H7 (cell line): ENCODE measurements at places on chromosomes 12 and 14.

DNA sequence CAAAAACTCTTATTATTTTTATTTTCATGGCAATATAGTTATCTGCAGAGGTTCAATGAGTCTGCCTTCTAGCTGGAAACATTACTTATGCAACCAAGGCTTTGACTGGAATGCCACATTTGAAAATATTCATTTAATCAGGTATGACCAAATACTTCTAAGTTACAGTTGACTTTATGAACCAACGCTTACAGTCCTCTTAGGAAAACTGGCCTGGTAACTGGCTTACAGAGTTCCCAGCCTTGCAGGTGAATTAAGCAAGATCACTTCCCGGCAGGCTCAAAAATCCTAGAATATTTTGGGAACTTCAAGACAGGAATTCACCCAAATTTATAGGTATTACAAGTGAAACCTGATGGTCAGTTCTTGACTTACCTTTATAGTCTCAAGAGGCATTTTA lies 12.3 kb downstream of the LRP6 start:
- no peak for DNase-seq

DNA sequence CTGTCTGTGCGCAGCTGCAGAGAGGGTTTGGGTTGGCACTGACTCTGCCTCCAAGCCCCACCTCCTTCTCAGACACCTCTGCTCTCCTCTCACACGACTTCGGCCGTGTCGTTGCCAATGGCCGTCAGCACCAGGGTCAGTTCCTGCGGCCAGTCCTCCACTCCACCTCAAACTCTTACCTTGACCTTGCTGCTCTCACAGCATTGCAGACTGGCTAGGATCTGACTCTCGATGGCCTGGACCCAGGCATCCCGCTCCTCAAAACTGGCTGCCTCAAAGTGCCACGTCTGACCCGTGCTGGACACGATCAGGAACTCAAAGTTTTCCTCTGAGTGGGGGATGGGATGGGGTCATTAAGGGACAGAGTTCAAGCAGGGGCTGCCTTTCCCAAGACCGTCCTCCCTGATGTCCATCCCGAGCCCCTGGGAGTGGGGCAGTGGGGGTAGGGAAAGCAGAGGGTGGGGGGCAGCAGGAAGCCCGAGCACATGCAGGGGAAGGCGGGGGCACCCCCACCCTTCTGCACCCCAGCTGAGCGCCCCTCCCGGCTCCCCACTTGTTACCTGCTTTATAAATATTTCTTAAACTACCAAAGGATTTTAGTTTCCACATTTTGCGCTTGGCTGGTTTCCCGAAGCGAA lies 10.7 kb downstream of the AGAP2 start:
- DNase-seq, result peak; percentile 88

GRCh38 chr14:79570648-79571047 lies 640.7 kb downstream of the DIO2 start:
- DNase-seq, result no peak

DNA sequence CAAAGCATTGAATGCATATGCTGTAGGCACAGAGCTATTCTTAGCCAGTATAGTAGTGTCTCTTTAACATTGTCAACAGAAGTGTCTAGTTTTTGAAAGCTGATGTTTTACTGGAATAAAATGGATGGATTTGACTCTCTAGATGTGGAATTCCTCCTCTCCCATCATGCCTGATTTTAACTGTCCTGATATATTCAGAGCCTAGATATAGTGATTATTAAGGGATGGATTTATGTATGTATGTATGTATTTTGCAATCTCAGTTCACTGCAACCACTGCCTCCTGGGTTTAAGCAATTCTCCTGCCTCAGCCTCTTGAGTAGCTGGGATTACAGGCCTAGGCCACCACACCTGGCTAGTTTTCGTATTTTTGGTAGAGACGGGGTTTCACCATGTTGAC lies 144.8 kb upstream of the NAV3 start:
- no peak for DNase-seq

- no peak for DNase-seq
Measured at GRCh38 chr14:97976861-97977260, 1179.7 kb downstream of the VRK1 start.

DNA sequence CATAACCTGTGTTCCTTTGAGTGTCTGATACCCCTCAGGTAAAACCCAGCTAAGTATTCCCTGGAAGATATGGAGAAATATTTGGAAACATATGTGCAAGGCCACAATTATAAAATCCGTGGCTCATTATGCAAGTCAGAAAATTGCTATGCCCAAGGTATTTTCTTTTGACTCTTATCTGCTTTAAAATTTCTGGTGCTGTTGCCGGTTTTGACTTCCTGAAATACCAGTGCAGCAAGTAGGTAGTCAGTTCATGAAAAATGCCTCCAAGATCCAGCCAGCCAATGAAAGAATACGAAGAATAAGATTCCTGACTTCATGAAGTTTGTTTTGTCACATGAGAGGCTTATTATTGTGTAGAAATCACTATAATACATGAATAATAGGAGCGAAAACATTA lies 20.2 kb upstream of the FUT8 start:
- DNase-seq, result no peak

DNA sequence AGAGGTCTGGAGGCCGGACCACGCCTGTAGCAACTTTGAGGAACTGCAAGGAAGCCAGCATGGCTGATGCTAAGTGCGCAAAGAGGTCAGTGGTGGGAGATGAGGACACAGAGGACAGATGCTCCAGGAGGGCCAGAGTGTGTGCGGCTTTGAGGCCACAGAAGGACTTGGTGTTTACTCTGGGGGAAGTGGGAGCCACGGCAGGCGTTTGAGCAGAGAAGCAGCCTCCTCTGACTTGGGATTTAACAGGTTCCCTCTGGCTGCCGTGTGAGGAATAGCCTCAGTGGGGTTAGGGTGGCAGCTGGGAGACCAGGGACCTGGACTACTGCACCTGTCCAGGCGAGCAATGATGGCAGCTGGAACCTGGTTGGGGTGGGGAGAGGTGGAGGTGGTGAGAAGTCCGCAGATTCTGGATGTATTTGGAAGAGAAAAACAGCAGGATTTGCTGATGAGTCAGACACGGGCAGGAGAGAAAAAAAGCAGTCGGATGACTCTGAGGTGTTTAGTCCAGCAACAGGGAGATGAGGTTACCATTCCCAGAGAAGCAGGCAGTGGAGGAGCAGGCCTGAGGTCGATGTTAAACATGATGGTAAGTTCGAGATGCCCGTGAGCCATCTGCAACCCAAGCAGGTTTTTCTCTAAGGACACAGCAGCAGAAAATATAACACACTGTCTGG lies 143.5 kb downstream of the SCARB1 start:
- DNase-seq, result no peak

DNA sequence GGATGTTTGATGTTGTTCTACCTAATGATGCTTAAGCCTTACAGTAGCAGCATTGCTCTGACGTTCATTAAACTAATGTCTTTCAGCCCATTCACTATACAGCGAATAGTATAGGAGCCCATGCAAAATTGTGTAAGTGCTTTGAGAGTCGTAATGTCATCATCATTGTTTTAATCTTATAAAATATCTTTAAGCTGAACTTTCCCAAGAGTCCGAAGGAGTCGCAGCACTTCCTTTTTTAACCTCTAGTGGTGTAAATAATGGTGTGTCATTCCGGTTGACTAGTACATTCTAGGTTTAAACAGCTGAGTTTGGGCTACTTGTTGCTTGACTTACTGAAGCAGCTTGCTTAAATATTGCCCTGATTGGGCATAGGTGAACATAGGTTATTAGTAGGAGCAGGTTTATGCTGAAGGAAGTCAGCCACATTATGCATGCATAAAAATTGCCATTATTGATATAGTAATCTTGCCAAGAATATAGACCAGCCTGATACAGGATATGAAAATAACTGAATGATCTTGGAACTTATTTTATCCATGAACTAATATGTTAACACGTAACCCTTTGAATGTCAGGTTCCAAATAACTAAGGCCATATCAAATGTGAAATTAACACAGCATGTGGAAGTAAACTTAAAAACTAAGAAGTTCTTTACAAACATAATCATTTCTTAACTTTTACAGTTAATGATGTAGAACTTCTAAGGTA lies 2.6 kb downstream of the WNK1 start:
- DNase-seq, result peak; percentile 42

DNA sequence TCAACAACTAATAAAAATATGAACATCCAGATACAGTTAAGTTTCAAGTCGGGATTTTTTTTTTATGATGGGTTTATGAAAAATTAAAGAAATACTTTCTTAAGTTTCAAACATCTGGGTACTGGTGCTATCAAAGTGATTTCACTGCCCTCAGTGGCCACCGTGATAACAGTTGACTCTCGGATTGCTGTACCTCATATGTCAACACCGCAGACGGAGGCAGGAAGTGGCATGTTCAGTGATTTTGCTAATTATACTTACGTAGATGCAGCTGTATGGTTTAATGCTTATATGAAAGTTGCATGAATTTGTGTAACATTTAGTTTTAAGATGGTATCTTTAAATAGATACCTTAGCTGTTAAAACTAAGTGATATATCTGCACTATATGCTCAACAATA lies 20.8 kb upstream of the FBLN5 start:
- no peak for DNase-seq

DNA sequence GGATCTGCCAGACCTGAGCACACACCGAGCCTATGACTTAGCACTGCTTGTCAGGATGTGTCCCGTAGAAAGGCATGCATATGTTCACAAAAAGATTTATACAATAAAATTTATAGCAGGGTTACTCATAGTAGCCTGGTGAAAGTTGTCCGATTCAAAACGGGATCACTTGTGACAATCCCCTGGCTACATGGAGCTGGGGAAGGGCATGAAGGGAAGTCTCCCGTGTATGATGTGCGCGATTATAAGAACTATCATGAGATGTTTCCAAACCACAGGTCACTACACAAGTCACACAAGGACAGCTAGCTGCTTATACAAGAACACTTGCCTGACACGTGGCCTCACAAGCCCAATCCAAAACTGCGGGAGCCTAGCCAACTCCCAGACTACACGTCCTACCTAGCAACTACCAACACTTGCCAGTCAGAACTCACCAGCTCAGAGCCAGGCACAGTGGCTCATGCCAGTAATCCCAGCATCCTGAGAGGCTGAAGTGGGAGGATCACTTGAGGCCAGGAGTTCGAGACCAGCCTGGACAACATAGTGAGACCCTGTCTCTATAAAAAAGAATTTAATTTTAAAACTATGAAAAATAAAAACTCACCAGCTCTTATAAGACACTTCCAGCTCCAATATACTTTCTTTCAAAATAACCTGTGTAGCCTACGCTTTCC lies 7.5 kb upstream of the CDCA4 start:
- no peak for DNase-seq

DNA sequence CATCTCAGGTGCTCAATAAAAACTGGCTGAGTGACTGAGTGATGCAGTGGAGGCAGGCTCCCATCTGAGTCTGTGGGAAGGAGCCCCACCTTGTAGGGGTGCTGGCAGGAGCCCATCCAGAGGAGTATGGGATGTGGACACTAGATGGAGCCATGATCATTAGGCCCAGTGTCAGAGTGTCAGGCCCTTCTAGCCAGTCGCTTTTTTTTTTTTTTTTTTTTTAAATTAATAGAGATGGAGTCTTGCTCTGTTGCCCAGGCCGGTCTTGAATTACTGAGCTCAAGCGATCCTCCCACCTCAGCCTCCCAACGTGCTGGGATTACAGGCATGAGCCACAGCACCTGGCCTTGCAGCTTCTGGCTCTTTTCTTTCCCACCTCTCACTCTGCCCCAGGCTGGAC lies 11.5 kb downstream of the RITA1 start:
- DNase-seq, result peak; percentile 92

DNA sequence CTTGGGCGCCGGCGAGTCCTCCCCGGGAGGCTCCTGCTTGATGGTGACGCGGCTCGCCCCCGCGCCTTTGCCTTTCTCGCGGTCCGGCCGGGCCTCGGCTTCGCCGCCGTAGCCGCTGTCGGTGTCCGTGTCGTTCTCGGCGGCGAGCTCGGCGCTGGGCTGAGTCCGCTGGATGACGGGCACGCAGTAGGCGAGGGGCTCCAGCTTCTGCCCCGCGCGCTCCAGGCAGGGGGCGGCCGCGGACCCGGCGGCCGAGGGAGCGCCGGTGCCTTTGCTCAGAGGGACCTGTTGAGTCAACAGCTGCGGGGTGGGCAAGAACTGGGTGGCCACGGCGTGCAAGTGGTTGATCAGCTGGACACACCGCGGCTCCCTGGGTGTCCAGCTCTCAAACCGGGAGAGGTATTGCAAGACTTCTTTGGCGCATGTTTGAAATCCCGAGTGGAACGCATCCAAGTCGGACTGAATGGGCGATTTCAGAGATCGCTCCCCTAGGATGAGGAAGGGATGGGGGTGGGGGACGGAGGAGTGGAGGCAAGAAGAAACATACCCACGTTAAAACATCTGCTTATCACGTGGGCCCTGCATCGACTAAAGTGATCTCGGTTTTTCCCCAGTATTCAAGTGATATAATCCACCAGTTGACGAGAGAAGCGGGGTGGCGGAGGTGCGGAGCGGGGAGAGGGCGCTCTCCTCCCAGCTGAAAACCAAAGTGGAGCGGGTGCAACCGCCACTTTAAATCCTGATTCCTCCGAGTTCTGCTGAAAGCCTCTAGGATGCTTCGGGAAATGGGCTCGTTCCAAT lies 2.0 kb downstream of the BHLHE41 start:
- DNase-seq, result peak; percentile 61

GRCh38 chr12:2794191-2794735 lies 507 bp upstream of the FKBP4 start:
- DNase-seq, result no peak

GRCh38 chr12:131862600-131862993 lies 31.8 kb upstream of the ULK1 start:
- DNase-seq, result peak; percentile 59

- no peak for DNase-seq
Measured at GRCh38 chr12:2733493-2734355, 61.0 kb upstream of the FKBP4 start.

DNA sequence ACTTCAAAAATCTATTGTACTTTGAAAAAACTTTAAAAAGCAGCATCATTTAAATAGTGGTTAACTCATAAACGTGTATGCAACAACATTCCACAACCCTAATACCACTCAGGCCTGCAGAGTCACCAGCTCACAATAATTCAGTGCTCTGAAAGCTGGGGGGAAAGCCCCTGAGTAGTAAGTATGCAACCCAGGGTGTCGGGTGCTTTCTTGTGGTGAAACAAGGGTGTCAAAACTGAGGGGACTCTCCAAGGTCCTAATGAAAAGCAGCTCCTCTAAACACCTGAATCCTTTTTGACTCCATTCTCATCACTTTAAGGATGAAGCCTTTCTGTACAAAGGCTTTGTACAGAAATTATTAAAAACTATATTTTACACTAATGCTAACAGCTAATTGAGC lies 33.7 kb downstream of the FGFR1OP2 start:
- no peak for DNase-seq

GRCh38 chr14:101584055-101584859 lies 23.0 kb downstream of the DIO3 start:
- DNase-seq, result peak; percentile 75

GRCh38 chr12:130251236-130251780 lies 86.4 kb upstream of the PIWIL1 start:
- no peak for DNase-seq

- DNase-seq, result no peak
Measured at GRCh38 chr12:120359128-120359527, 9.8 kb downstream of the MSI1 start.

- DNase-seq, result peak; percentile 81
Measured at GRCh38 chr14:36663404-36664321, 2.0 kb downstream of the PAX9 start.

- DNase-seq, result no peak
Measured at GRCh38 chr12:90575995-90576394, 379.0 kb downstream of the CCER1 start.
